Naive thymus-derived CD8-positive, alpha-beta T cell (primary cell): ENCODE measurements at places on chromosomes 2 and 18.

- no peak for DNase-seq
Measured at GRCh38 chr2:47311764-47312490, 91.0 kb upstream of the MSH2 start.

GRCh38 chr18:75247611-75248421 lies 37.2 kb downstream of the TSHZ1 start:
- DNase-seq: no peak

DNA sequence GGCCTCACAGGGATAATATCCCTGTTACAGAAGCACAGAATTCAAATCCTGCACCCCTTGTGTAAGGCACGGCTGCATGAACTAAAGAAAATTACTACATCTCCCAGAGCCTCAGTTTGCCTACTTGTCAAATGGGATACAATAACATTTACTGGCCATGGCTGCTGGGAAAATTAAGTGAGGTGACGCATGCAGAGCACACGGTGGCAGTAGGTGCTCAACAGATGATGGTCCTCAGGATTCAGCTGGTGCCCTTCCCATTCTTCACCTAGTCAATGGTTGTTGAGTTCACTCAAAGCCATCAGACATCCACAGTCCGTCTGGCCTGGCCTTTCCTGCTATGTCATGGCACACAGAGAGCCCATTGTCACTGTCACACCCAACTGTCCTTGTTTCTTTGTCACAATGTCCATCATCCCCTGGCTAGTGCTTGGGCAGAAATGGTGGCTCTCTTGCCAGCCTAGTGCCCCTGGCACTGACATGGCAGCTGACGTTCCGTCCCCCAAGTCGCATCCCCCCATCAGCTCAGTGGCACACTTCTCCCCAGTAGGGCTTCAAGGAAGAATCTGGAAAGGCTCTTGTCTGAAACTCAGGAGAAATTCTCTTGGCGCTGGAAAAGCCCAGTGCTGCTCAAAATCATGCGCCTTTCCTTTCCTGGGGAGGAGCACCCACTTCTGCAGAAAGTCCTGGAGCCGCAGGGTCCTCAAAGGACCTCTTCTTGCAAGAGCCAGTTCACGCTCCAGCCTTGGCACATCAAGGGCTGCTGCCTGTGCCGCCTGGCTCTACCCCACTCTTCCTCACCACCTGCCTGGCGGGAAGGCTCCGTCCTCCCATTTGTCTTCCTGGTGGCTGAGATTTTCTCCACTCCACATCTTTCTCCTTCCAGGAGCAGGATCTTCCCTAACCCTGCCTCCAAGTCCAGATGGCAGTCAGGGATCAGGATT lies 55.9 kb upstream of the SLC66A3 start:
- DNase-seq: no peak

- DNase-seq: no peak
Measured at GRCh38 chr18:65544701-65545100, 206.1 kb upstream of the CDH7 start.

DNA sequence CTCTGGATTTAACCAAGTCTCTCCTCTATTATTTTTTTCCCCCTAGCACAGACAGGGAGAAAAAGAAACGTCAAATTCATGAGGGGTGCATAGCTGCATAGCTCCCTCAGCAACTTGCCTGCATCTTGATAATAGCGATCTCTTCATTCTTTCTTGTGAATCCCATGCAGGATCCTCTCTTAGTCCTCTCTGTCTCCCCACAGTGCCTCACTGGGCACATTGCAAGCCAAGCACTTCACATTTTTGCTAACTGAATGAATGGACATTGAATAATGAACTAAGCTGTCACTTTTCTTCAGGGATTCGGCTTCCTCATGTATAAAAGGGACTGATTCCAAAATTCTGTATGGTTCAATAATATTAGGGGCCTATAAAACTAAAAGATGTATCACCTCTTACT lies 2.9 kb upstream of the EPB41L3 start:
- DNase-seq: no peak

DNA sequence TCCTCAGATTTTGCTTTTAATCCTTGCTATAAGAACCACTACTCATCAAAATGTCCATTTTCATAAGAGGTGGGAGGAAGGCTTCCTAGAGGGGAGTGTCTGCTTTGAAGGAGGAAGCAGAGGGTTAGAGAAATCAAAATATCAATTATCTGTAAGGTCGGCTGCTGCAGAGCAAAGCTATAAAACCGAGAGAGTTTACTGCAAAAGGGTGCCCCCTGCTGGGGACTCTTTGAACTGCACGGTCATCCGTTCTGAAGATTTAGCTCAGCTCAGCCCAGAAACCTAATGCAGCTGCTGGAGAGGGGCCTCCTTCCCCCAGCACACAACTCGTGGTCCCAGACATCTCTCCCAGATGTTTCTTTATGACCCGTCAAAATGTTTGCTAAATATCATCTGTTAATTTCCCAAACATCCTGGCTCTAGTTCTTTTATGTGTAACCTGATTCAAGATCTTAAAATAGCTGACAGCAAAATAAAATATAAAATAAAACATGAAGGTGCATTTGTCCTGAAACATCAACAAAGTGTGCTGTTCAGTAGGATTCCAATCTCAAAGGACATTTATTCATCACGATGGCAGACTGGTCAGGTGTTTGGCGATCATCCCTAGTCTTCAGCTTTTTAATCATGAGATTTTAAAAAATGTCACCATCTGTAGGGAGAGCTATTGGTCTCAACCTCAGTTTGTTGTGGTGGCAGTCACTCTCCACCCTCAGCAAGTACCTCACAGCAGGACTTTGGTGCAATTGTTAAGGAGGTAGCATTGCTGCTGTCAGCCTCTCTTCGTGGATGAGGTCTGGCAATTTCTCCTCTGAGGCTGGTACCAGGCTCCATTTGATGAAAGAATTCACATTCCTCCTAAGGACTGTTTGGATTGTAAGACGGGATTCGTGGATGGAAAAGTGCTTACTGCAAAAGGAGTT lies 185.9 kb downstream of the MTX2 start:
- DNase-seq: peak; percentile 74

GRCh38 chr2:120856421-120856862 lies 120.8 kb downstream of the GLI2 start:
- DNase-seq: no peak

DNA sequence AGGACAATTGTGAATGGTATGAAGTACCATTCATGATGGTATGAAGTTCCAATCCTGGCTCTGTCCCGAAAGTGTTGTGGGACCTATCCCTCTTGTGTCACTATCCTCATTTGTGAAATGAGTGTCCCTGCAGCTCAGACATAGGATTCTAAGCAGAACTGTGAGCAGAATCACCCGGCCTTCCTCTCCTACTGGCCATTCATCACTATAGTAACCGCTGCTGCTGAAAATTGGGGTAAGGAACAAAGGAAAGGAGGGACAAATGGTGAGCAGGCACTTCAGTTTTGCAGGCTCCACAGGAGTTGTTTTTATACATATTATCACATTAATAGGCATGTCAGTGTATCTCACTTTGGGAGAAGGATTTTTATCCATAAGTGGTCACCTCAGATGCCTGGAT lies 27.4 kb downstream of the SMYD1 start:
- no peak for DNase-seq

DNA sequence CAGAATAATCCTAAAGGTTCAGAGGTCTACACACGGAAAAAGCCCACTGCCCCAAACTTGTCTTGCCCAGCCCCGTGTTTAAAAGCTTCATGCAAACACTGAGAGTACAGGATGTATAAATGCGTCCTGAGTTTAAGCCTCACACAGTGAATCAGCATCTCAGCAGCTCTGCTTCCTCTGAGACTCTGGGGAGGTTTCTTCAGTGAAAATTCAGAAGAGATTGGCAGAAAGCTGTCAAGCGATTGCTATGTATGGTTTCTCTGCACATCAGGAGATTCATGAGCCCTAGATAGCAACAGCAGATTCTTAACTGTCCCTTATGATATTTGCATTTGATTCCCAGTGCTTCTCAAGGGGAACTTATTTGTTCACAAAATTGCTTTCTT lies 27.1 kb downstream of the CRACDL start:
- DNase-seq: no peak

DNA sequence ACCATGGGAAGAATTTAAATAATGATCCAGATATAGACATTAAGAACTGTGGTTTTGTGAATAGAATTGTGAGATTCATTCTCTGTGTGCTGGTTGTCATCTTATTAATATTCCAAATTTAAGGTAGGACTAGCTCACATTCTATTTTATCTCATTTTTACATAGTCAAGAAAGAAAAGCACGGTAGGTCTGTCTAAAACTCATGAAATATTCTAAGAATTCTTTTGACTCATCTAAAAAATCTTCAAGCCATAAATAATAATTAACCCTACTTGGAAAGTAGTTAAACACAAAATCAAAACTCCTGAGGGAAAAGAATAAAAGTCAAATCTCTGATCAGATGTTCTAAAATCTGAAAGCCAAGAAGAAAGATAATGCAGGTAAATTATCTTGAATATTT lies 388.8 kb upstream of the CHAC2 start:
- DNase-seq: no peak

- DNase-seq: no peak
Measured at GRCh38 chr2:131674174-131674507, 146.5 kb downstream of the CCDC74A start.

GRCh38 chr2:159153463-159153862 lies 133.0 kb downstream of the WDSUB1 start:
- DNase-seq: no peak

GRCh38 chr2:127105656-127106456 lies 1.1 kb downstream of the BIN1 start:
- peak; percentile 15 for DNase-seq

DNA sequence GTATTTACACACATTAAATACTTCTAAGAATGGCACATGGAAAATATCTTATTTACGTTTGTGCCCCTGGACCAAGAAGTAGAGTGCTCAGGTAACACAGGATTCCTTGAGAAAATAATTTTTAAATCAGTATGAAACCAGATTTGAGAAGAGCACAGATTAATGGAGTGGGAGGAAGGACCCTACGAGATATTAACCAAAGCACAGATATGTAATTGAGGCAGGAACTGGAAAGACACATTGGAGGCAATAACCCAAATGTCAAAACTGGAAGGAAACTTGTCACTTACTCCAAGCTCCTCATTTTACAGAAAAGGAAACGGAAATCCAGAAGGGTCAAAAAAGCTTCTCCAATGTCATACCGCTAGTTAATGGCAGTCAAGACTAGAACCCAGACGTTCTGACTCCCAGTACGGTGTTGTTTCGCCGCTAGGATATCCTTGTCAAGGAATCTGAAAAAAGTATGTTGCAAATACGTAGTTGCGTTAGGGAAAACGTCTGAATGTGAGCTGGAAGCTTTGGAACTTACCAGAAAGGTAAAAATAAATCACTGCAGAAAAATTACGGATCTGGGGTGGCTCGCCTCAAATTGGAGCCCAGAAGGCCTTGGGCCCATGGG lies 634 bp downstream of the MTIF2 start:
- no peak for DNase-seq
